Gastrocnemius medialis (tissue), 4 donors: ENCODE measurements at places on chromosomes 7 and 10. TPM values are rescaled to one million over a fixed set of nuclear protein-coding genes. Genes with fewer than 3 reads are reported as not detected.

- peaks cover 9% of the 10 kb centered on the region for H3K36me3 ChIP-seq
- no peak for DNase-seq
- H3K4me3 ChIP-seq, result no peak overlapping the region
- H3K27ac ChIP-seq, result no peak overlapping the region
Measured at GRCh38 chr10:91487911-91488582, 77.9 kb downstream of the HECTD2 start.

Gene IKZF1
- total RNA-seq, result 2.3 TPM

DNA sequence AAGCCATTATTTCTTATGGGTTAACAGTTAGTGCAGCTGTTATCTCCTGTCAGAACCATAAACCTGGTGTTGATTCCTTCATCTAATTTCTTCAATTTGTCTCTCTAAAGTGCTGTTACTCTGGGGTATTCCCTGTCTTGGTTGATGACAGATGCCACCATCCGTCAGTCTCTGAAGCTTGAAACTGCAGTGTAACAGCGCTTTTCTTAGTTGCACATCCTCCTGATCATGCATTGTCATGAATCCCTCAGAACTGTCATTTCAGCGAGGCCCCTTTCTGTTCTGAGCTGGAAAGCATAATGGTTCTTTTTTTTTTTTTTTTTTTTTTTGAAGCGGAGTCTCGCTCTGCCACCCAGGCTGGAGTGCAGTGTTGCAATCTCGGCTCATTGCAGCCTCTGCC, 193.9 kb downstream of the SDK1 start:
- H3K36me3 ChIP-seq, result no peaks in the 10 kb centered on the region
- H3K27me3 ChIP-seq, result no peaks in the 10 kb centered on the region
- H3K4me1 ChIP-seq, result no peaks in the 10 kb centered on the region
- no peak overlapping the region for H3K27ac ChIP-seq
- no peak for DNase-seq

GRCh38 chr7:102215256-102215655, 71.4 kb upstream of the SH2B2 start:
- no peak for DNase-seq
- peaks cover 19% of the 10 kb centered on the region for H3K4me1 ChIP-seq
- no peaks in the 10 kb centered on the region for H3K27me3 ChIP-seq
- H3K27ac ChIP-seq, result no peak overlapping the region

Gene GIMAP2
- 6.7 TPM for total RNA-seq
